ENCODE measurements at places on chromosomes 13 and 19.
A peak's percentile ranks its signal among the peaks of the same experiment; 100 is the strongest.

GRCh38 chr13:64339373-64340063, 2890.6 kb downstream of the PCDH9 start:
- DNase-seq: no peak

DNA sequence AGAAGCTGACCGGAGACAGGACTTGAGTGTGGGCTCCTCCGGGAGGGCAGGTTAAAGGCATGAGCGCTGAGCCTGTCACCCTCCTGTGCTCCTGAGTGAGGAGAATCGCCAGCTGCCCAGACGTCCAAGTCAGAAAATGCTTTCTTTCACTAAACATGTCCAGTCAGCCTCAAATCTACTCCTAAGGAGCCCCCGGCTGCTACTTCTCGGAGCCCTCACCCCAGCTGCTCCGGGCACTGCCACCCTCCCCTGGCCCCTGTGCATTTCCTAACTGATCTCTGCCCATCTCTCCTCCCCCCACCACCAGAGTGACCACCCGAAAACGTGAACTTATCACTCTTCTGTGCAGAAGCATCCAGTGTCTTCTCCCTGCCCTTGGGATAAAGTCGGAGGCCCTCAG, 277.5 kb upstream of the SOX1 start:
- no peak for DNase-seq

GRCh38 chr19:10916602-10917001, 11.8 kb downstream of the YIPF2 start:
- DNase-seq: no peak

- DNase-seq: no peak
Observed at GRCh38 chr13:50453188-50453587, 390.3 kb downstream of the DLEU7 start.

- no peak for DNase-seq
Observed at GRCh38 chr19:6416658-6417405, 7.8 kb downstream of the KHSRP start.

GRCh38 chr13:50646070-50646469, 197.4 kb downstream of the DLEU7 start:
- DNase-seq: no peak

- no peak for DNase-seq
Observed at GRCh38 chr19:29845574-29846176, 33.9 kb downstream of the CCNE1 start.

GRCh38 chr13:42392716-42393572, 121.0 kb downstream of the AKAP11 start:
- DNase-seq: no peak

DNA sequence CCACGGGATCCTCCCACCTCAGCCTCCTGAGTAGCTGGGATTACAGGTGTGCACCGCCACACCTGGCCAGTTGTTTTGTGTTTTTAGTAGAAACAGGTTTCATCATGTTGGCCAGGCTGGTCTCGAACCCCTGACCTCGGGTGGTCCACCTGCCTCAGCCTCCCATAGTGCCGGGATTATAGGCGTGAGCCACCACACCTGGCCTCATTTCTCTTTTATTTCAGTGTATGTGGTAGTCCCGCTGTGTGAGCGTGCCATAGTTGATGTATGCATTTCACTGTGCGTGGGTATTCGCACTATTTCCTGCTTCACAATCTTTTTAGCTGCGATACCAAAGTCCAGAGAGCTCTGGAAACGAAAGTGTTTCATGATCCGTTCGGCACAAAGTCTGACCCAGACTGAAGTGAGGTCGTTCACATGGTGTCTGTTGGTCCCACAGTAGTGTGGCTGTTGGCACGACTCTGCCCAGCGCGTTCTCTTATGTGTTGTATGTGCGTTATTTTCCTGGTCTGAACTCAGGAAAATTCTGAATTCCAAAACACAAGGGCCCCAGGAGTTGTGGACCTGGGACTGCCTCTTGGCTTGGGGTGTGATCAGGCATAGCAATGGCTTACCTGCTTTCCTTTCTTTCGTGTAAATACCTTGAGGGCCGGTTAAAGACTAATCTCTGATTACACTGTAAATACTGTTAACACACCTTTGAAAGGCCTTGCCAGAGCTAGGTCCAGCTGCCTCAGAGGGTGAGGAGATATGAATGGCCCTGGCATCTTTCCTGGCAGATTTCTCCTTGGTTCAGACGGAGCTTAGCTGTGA, 8.6 kb downstream of the EPN1 start:
- DNase-seq: no peak

DNA sequence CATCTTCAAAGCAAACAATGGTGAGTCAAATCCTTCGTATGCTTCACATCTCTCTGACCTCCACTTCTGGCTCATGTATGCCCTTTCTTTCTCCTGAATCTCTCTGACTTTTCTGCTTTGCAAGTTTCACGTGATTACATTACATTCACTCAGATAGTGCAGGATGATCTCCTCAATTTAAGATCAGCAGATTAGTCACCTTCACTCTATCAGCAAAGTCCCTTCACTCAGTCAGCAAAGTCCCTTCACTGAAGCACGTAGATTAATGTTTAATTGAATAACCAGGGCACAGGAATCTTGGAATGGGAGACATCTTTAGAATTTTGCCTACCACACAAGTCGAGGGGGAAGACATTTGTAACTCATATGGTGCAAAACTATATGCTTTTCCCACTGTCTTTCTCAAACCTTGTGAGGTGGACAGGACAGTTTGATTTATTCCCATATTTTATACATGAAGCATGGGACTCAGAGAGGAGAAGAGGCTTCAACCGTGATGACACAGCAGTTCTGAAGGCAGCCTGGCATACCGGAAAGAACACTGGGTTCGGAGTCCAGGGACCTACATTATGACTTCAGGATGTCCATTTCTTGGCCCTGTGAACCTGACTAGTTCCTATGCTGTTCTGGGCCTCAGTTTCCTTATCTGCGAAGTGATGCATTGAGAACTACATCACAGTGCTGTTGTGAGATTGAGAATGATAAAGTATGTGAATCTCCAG, 23.3 kb downstream of the SIGLECL1 start:
- no peak for DNase-seq

DNA sequence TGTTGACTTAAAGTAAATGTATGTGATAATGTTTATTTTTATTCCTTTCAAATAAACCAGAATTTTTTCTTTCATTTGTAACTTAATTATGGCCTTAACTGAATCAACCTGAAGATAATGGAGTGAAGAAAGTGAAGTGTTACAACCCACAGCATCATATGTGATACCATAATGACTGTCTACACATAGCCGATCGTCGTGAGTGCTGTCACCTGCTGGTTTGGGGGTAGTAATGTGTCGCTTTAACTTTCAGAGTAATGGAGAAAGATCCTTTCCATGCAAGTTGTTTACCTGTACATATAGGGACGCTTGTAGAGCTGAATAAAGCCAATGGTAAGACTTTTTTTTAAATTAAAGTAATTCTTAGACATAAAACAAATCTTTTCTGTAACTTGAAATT, 9.9 kb downstream of the CDC16 start:
- no peak for DNase-seq

DNA sequence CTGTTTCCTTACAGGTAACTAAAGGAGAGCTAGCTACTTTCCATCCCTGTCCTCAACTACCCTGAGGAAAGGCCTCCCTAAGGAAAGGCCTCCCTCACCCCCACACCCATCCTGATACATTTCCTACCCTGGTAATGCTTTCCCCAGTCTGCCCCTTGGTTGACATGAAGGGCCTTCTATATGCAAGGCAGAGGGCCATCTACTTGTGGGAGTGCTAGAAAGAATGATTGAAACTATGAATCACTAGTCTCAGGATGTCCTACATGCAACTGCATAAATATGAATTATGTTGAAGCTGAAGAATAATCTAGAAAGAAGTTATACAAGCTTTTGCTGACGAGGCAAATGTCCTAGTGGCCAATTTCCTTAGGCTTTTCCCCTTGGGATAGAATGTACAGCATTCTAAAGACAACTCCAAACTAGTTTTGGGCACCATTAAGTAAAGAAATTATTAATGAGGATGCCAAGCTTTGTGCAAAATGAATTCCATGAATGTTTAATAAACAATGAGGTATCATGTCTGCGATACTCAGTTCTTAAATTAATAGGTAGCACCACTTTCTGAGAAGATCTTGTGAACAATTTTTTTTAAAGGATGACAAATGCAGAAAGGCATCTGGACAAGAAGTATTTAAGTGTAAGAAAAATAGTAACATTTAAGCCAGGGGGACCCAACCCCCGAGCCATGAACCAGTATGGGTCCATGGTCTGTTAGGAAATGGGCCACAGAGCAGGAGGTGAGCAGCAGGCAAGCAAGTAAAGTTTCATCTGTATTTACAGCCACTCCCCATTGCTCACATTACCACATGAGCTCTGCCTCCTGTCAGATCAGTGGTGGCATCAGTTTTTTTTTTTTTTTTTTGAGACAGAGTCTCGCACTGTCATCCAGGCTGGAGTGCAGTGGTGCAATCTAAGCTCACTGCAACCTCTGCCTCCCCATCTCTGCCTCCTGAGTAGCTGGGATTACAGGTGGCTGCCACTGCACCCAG, 223.0 kb downstream of the LHFPL6 start:
- no peak for DNase-seq

- DNase-seq: no peak
Observed at GRCh38 chr13:25302121-25302520, 696 bp downstream of the NUP58 start.

- DNase-seq: no peak
Observed at GRCh38 chr19:33519416-33519815, 2.2 kb downstream of the PEPD start.

GRCh38 chr19:7748756-7749155, 1.4 kb upstream of the CD209 start:
- no peak for DNase-seq

GRCh38 chr13:21006141-21007005, 55.0 kb downstream of the LATS2 start:
- DNase-seq: no peak

GRCh38 chr19:31066385-31066784, 282.9 kb downstream of the TSHZ3 start:
- no peak for DNase-seq

DNA sequence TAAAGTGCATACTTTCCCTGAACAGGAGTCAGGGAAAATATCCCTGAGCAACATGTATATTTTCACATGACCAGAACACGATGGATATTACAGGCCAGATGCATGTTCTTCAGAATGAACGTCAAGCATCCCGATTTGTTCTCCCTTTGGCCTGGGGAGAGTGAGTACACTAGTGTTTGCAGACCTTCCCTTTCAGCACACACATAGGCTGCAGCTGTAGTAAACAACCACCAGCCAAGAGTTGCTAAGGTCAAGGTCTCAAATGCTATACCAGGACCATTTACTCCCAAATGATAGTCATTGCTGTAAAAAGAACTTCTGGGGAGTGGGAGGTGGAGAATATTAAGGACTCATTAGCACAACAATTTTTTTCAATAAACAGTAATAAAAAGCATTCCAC, 3.0 kb downstream of the KLF12 start:
- no peak for DNase-seq

GRCh38 chr13:40434516-40435397, 231.7 kb downstream of the FOXO1 start:
- DNase-seq: no peak

- DNase-seq: no peak
Observed at GRCh38 chr19:2523630-2524311, 47.8 kb downstream of the GADD45B start.

- peak; percentile 50 for DNase-seq
Observed at GRCh38 chr13:43676320-43676719, 110.5 kb downstream of the ENOX1 start.

GRCh38 chr19:5799247-5800241, 5.3 kb upstream of the NRTN start:
- no peak for DNase-seq

- DNase-seq: no peak
Observed at GRCh38 chr13:55069746-55070145, 2041.1 kb downstream of the OLFM4 start.

GRCh38 chr19:31981545-31981944, 363.9 kb upstream of the ZNF507 start:
- no peak for DNase-seq

- DNase-seq: no peak
Observed at GRCh38 chr19:13799669-13800068, 4.4 kb downstream of the ZSWIM4 start.

DNA sequence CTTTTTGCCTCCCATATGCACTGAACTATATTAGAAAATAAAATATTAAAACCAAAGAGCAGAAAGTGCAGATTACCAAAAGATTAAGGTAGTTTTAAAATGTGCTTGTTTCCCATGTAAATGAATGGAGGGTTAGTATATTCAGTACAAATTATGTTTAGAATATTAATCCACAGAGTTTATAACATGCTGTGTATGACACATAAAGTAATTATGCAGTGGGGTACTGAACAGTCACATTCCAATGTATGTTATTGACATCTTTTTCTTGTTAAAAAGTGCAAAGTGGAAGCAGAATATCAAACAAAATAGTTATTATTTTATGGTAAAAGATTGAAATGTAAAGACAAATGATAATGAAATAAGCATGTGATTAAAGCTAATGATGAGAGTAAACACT, 79.3 kb downstream of the GPC6 start:
- no peak for DNase-seq

DNA sequence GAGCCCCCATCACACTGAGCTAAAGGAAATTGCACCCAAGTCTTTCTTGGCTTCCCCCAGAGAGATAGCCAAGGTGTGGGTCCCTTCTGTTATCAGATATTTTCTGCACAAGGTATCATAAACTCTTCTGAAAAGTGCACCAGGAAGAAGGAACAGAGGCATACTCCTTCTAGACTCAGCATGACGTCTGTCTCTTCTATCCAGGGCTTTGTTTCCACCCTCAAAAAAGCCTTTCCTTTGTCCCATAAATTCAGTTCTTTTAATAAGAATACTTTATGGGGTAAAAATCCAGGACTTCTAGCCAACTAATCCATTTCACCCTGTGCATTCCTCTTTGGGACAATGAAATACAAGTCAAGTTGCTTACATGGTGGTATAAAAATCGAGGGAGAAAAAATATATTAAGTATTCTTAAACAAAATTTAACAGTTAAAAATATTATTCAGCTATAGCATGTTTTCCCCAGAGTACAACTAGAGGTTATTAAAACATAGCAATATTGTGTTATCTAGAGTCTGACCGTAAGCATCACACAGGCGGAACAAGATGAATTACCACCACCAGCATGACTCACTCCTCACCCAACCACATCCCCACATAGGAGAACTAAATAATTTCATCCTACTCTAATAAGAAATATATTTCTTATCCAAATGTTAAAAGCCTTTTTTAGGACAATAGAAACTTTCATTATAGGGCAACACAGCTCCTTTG, 79.9 kb upstream of the GPC6 start:
- no peak for DNase-seq

DNA sequence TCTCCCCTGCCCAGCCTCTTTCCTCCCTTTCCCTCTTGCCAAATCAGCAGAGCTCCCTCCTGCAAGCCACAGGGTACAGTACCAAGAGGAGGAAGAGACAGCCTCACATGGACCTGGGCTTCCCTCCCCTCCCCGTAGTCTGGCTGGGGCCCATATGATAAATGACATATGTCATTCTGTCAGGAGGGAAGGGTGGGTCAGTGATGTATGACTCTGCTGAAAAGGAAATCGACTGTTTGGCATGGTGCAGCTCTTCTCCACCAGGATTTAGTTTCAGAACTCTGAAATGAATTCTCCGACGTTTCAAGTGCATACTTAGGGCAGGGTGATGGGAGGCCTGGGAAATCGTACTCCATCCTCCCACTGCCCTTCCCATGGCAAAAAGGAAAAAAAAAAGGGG, 9.8 kb downstream of the TSHZ3 start:
- no peak for DNase-seq

GRCh38 chr13:113457510-113457909, 4.2 kb upstream of the ADPRHL1 start:
- no peak for DNase-seq

- no peak for DNase-seq
Observed at GRCh38 chr13:41506312-41506711, 49.0 kb downstream of the RGCC start.
